COLO829 (cell line): ENCODE measurements at places on chromosomes 4 and X.
A peak's percentile ranks its signal among the peaks of the same experiment; 100 is the strongest.

GRCh38 chr4:22196551-22196950, 248.0 kb upstream of the KCNIP4 start:
- no peak for DNase-seq

GRCh38 chr4:33357121-33357520, 2637.0 kb downstream of the PCDH7 start:
- no peak for DNase-seq

DNA sequence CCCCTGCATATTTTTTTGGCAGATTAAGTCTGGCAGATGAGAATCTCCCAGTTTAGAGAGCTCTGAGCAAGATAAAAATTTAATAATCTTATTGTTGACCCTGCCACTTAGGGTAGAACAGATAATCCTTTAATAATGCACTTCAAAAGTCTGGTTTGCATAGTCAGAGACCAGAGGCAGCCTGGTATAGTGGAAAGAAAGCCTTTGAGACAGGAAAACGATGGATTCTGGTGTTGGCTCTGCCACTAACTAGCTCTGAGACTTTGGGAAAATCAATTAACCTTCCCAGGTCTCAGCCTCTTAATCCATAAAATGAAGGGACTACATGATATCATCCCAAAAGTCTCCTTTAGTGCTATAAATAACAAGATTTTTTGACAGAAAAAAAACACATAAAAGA, 824.5 kb downstream of the STIM2 start:
- no peak for DNase-seq

GRCh38 chr4:20574986-20575385, 125.3 kb upstream of the PACRGL start:
- no peak for DNase-seq

GRCh38 chr4:72911316-72911715, 158.2 kb downstream of the COX18 start:
- no peak for DNase-seq

GRCh38 chr4:38306482-38307071, 346.4 kb downstream of the PTTG2 start:
- DNase-seq, result no peak

DNA sequence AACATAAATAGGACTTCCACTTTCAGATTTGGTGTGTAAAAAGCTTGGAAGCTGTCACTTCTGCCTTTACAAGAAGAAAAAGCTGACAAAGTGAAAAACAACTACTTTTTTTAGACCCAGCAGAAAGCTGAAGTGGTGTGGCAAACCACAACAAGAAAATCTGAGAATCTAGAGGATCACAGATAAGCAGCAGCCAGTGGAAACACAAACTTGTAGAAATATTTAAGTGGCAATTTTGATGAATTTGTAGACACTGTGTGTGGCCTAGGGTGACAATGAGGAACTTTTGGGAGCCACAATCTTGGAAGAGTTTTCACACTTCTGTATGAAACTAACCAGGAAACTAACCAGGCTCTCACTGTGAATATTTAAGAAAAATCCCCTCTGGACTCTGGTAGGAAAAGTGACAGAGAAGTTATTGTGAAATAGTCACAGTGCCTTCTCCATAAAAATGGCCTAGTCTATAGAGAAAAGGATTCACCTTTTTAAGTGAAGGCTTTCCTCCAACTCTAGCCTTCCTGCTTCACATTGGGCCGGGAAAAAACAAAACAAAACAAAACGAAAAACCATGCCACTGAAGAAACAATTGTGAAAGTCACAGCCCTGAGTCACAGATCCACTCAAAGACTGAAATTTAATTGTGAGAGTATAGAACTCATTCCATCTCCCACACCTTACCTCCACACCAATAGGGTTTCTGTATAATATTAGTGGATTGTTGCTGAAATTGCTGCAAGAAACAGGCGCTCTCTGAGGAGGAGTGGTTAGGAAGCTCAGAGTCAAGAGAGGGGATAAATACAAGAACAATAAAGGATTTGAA, 26.7 kb upstream of the GUCY1A1 start:
- DNase-seq, result no peak

GRCh38 chr4:6019316-6020263, 1.4 kb upstream of the C4orf50 start:
- DNase-seq, result peak; percentile 35

DNA sequence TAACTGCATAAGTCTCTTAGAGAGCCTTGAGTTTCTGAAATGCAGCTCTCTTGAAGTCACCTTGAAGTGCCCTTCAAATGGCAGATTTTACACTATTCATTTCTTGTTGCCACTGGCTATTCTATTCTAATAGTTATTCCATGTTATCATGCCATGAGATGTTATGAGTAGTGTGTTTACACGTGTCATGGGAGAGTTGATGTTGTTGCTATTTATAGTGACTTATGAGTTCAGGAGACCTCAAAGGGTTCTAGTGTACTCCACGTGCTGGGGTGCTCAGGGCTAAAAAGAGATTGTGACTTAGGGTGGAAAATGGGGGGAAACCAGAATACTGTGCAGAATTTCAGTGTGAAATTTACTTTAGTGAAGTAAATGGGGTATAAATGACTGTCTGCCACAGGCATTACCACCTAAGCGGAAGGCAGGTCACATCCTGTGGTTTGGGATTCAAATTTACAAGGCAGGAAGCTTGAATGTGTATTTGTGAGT, 77.1 kb upstream of the SLC4A4 start:
- no peak for DNase-seq

DNA sequence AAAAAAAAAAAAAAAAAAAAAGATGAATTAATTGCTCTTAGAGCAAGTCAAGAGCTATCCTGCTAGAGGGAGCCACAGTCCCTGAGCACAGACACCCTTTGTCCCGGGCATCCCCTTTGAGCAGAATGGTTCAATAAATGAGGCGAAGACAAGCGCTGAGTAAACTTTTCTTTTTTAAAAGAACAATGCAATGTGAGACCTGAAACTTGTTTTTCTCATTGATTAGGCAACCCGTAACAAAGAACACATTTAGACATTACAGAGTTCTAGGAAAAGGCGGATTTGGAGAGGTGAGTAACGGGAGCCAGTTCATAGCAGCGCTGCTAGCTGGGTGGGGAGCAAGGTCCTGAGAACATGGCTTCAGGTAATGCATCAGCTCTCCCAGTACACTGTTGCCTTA, 46.1 kb downstream of the GRK4 start:
- DNase-seq, result peak; percentile 32

DNA sequence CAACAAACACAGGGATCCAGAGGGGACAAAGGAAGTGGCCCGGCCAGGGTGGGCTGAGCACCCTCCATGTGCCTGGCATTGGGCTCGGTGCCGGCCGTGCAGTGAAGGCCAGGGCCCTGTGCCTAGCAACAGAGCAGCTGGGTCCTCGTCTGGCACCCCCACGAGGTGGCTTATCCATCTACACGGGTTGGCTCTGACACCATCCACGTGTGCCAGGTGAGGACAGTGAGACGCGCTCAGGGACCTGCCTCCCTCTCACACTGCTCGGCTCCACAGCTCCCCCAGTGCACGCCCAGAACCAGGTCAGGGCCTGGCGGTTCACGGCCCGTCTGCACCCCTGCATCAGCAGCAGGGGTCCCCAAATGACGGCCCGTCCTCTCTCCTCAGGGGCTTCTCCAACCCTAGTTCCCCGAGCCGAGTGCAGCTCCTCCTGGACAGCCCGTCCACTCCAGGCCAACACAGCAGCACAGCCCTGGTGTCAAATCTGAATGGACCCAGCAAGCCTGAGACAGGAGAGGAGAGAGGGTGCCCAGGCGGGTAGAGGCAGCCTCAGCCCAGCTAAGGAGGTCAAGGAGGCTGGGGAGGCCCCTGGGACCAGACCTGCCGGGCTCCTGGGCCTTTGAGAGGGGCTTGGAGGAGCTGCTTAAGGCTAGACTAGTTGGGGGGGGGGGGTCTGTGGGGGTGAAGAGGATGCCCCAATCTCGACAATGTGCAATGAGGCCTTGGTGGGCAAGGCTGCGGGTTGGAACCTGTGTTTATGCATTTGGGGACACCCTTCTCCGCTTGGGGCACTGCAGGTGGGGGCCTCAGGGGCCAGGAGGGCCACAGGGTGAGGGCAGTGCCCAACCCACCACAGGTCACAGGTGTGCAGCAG, 113.6 kb downstream of the FAM53A start:
- DNase-seq, result no peak

- no peak for DNase-seq
Measured at GRCh38 chrX:150527108-150527507, 41.3 kb upstream of the MTM1 start.
